Prostate gland (tissue), 2 donors: ENCODE measurements at places on chromosomes 11 and 22.

DNA sequence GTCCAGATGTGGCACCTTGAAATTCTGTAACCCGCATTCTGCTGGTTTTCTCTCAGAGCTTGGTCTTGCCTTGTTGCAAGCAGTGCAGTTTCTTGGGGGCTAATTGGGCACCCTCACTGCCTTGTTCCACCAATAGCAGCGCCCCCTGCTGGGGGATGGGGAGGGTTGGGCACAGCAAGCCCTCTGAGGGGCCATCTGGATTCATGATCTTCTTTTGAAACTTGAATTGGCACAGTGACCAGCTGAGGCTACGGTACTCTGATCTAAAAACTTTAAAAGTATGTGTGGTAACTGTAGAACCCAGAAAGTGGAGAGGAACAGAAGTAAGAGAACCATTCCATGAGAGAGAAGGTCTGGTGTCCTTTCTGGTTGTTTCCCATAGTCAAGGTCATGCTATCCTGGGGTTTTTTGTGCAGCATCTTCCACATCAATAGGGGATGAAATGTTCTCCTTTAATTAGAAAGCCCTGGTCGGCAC is 64.2 kb downstream of the MED15 start:
- no peak for DNase-seq

DNA sequence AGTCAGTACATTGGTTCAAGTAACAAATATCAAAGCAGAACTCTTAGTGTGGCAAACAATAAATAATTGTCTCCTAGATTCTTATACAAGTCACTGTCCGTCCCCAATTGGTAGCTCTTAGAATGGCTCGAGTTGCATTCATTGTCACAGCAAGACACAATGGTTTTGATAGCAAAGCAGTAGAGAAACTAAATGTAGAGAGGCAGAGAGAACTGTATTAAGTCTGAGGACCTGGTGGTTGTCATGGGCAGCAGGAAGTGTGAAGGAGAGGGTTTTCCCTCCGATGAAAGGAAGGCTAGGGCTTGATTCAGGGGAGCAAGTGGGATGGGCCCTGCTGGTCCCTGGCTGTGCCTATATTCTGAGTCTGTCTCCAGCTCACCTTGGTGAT is 36.6 kb downstream of the RCOR2 start:
- DNase-seq: no peak

- DNase-seq: no peak
These were observed 70.7 kb upstream of the CCDC179 start for GRCh38 chr11:22930816-22931594.

GRCh38 chr22:35840302-35840739 is 122.6 kb downstream of the APOL5 start:
- DNase-seq: peak; percentile 82

DNA sequence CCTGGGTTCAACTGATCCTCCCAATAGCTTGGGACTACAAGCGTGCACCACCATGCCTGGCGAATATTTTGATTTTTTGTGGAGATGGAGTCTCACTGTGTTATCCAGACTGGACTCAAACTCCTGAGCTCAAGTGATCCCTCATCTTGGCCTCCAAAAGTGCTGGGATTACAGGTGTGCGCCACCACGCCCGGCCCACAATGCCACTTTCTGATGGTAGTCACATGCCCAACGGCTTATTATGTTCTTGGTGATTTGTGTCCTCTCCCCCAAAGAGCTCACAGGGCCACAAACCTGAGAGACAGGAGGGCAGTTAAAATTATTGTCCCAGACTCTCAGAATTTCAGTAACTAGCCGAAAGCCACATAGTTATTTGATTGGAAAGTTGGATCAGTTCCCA is 9.6 kb downstream of the GRIK4 start:
- DNase-seq: no peak

DNA sequence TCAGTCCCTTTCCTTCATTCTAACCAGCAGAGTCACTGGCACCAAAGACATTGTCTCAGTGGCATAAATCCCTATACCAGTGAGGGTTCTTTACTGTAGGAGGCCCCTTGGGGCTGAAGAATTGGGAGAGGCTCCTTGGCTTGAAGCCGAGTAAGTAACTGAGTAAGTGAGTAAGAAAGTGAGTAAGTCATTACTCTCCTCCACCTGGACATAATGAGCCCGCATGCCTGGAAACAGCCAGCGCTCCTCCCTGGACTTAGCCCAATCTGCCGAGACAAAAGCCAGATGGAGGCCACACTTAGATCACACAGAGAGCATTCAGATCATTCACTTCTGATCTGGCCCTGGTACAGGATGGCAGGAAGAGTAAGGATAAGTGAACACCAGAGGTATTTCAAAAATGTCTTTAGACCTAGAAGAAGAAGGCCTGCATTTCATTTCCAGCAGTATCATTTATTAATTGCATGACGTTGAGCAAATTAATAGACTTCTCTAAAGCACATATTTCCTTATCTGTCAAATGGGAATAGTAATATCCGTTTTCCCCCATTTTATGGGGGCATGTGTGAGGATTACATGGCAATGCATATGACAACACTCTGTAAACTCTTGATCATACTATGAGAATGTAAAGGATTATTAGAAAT is 8.2 kb upstream of the MICAL3 start:
- DNase-seq: no peak

- DNase-seq: no peak
These were observed 64.4 kb upstream of the LINC01488 start for GRCh38 chr11:69416762-69417698.

DNA sequence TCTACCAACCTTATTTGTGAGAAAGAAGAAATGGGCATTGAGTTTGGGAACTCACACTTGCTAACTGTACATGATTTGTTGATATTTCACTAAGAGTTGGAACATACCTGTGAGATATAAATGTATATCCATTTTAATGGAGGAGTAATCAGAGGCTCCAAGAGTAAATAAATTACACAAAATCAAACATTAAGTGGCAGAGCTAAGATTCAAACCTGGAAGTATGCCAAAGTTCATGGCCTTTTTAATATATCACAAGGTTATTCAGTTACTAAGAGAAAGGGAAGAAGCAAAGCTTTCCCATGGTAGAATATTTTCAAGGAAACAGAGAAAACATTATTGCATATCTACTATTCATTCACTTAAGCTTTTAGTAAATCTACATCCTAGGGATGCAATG is 1641.1 kb downstream of the FAM181B start:
- no peak for DNase-seq

DNA sequence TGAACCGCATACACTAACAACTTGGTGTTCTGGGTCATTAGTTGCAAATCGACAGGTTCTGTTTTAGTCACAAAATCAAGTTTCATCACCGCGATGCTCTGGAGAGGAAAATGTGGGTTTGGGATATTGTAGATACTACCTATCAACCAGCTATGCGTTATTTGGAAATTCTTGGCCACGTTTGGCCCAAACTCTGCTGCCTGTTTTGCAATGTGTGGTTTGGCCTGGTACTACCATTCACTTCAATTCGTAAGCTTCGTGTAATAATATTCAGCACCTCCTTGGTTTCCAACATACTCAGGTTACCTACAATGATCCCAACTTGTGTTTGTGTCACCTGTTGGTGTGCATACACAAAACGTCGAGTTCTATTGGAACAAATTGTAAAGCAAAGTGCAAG is 16.2 kb upstream of the ACER3 start:
- DNase-seq: no peak

DNA sequence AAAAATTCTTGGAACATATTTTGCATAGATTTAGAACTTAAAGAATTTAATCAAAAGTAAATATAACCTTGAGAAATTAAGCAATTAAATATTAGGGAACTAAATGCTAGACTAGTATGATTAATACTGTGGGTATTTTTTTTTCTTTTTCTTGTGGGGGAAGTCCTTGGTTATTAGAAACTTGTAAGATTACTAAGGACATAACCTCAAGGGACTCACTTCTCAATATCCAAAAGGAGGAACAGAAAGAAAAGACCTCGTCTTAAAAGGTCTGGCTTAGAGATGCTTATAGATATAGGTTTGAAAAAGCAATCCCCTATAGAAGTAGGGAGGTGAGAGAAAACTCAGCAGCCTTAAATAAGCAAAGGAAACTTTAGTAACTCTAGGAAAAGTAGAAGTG is 368.5 kb downstream of the INSC start:
- DNase-seq: no peak

- DNase-seq: no peak
These were observed 140.1 kb downstream of the ETS1 start for GRCh38 chr11:128447233-128447632.

GRCh38 chr22:33821290-33821689 is 99.0 kb downstream of the LARGE1 start:
- no peak for DNase-seq

GRCh38 chr11:90722552-90723190 is 499.8 kb upstream of the CHORDC1 start:
- DNase-seq: no peak

DNA sequence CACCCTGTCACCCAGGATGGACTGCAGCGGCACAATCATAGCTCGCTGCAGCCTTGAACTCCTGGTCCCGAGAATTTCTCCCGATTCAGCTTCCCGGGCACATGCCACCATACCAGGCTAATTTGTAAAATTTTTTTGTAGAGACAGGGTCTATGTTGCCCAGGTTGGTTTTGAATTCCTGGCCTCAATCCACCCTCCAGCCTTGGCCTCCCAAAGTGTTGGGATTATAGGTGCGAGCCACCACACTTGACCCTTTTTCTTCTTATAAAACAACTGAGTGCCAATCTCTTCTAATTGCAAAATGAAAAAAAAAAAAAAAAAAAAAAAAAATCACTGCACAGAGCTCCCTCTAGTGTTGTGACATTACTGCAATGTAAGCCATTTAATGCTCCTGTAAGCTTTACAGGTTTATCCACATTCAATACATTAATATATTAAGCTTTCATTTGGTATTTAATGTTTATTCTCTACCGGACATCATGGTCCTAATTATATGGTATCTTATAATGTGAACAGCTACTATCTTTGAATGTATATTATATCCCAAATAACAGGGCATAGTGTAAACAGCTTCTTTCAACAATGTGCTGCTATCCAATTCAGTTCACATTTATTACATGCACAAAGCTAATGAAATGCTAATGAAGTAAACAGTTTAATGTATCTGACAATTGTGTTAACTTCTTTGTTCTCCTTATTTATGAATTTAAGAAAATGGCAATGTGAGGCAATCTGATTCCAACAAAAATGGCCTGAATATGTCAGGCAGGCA is 44.6 kb downstream of the COPB1 start:
- no peak for DNase-seq

DNA sequence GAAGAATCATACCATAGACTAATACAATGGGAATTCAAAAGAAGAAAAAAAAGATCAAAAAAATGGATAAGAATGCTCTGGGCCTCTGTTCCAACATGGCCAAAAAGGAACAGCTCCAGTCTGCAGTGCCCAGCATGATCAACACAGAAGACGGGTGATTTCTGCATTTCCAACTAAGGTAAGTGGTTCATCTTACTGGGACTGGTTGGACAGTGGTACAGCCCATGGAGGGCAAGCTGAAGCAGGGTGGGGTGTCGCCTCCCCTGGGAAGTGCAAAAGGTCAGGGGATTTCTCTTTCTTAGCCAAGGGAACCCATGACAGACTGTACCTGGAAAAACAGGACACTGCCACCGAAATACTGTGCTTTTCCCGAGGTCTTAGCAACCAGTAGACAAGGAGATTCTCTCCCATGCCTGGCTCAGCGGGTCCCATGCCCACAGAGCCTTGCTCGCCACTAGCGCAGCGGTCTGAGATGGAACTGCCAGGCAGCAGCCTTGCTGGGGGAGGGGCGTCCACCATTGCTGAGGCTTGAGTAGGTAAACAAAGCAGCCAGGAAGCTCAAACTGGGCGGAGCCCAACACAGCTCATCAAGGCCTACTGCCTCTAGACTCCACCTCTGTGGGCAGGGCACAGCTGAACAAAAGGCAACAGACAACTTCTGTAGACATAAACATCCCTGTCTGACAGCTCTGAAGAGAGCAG is 428.4 kb downstream of the MN1 start:
- peak; percentile 72 for DNase-seq

DNA sequence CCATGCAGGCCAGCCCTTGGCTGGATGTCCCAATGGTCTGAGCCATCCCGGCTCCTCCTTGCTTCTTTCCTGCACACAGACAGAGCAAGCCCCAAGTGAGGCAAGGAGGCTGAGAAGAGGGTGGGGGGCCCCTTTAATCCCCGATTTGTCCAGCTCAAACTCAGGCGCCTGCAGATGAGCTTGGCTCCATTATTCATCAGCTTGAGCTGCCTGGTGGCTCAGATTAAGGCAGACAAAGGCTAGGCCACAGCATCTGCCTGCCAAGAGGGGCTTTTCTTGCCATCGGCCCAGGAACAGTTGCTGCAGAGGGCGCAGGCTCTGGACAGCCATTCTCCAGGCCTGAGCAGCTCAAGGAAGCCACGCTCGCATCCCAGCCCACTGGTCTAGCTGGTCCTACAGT is 35.4 kb downstream of the LMO1 start:
- DNase-seq: no peak

DNA sequence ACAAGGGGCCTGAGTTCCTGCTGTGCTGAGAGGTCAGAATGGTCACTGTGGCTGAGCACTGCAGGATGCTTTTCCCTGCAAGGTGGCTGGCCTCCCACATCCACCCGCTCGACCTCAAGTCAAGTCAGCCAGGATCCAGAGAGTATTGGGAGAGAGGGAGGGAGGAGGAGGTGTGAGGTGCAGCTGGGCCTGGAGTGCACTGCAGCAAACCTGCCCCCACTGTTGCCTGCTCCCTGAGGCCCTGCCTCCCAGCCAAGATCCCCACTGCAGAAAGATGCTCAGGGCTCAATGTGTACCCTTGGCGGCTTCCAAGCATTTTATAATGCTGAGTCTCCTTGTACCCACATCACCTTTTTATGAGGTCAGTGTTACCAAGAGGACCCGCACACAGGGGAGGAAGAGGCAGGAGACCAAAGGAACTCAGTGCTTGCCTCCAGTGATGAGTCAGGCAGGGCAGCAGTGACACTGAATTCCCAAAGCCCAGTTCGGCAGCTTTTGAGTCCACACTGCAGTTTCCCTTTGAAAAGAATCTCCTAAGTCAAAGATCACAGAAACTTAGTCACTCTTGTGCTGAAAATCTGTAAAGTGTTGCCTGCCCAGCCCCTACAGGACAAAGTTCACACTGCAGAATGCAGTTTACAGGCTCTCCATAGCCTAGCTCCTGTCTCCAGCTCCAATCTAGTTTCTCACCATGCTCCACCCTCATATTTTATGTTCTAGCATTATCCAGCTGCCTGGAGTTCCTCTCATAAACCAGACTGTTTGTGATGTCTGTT is 3.1 kb downstream of the ENDOD1 start:
- no peak for DNase-seq

DNA sequence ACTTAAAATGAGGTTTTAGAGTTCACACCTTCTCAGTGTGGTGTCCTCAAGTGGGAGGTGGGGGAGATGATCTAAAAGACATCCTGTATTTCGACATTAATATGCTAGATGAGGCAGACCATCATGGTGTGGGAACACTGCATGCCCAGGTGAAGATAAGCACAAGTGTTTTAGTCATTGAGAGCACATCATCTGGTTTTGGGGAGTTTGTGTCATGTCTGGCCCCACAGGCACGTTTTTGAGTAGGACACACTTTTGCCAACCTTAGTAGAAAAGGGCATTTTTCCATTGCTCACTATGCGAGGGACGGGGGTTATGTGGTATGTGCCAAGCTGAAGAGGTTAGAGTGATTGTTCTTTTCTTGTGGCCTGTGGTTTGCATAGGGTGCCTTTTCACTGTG is 189.3 kb downstream of the DBX1 start:
- no peak for DNase-seq
